ENCODE measurements at places on chromosomes 6 and 20.

GRCh38 chr6:2204272-2204671 lies 41.1 kb downstream of the GMDS start:
- no peak for DNase-seq

GRCh38 chr6:45599053-45599452 lies 221.3 kb upstream of the SUPT3H start:
- DNase-seq: no peak

DNA sequence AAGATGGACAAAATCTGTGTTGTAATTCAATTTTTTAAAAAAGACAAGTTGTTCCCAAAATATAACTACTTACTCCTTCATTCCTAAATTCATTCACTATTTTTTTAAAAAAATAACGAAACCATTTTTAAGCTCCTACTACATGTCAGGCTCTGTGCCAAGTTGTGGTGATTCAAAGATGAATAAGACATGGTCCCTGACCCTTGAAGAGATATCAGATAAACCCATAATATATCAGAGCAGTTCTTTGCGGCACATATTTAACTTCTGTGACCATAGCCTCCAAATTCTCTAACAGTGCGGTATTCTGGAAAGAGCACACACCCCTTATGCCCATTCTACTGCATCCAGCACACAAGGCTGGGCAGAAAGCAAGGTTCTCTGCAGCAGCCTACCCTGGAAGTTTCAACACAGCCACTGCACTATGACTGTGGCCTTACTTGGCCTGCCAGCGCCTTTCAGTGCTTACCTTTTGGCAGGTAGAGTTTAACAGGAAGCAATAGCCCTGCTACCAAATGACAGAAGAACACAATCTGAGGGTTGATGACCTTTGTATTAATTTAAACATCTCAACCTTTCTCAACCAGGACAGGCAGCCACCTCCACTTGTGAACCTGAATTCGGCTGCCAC lies 406.5 kb downstream of the BTBD9 start:
- no peak for DNase-seq

DNA sequence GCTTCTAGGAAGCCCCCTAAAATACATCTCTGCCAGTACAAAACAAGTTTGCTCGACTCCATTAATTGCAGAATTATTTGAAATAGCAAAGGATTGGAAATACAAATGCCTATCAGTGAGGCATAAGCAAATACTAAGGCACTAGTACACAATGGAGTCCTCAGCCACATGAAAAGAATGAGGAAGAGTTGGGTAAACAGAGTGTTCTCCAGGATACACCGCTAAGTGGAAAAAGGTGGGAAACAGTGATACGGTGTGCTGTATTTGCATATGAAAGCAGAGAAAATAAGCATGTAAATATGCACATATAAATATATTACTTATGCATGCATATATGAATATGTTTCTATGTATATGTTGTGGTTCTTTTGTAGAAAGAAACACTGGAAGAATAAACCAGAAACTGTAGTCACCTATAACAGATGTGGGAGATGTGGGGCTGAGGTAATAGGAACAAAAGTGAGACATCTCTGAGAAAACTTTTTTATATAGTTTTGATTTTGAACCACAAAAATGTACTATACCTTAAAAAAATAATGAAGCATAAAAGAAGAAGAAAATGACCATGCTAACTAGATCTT lies 143.4 kb upstream of the MYLIP start:
- no peak for DNase-seq

- DNase-seq: no peak
Observed at GRCh38 chr20:57891014-57891413, 181.2 kb upstream of the PMEPA1 start.

DNA sequence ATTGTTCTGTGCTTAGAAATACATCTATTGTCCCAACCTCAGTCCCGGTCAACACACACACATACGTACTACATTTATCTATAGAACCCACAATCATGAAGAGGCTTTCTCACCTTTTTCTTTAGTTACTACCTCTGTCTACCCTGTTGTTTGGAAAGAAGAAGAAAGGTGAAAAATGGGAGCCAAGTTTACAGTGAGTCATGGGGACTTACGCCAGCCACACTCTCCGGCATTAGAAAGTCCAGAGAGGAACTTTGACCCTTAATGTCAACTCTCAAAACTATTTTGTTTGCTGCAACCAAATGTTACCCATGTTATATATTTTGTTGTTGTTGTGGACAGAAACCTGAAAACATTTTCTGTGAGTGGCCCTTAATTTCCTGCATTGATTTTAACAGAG lies 259.1 kb downstream of the ZFAND3 start:
- no peak for DNase-seq

GRCh38 chr6:24910961-24911725 lies 24.6 kb downstream of the RIPOR2 start:
- no peak for DNase-seq

DNA sequence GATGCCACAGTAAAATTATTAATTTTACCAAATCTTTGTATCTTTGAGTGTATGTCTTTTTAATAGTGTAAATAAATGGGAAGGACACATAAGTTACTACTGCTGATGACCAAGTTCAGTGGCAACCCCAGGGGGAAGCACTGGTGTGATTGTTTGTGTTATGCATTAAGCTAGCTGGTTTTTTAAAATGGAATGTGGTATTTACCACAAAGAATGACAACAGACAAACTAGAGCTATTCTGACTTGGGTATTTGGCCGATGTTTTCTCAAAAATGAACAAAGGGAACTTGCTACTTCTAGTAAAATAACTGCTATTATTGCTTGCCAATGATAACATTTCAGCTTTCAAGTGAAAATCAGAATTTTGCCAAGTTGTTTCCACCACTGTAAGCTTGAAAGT lies 2.9 kb downstream of the FNDC1 start:
- DNase-seq: no peak

GRCh38 chr6:3277851-3278416 lies 19.2 kb downstream of the PSMG4 start:
- no peak for DNase-seq

DNA sequence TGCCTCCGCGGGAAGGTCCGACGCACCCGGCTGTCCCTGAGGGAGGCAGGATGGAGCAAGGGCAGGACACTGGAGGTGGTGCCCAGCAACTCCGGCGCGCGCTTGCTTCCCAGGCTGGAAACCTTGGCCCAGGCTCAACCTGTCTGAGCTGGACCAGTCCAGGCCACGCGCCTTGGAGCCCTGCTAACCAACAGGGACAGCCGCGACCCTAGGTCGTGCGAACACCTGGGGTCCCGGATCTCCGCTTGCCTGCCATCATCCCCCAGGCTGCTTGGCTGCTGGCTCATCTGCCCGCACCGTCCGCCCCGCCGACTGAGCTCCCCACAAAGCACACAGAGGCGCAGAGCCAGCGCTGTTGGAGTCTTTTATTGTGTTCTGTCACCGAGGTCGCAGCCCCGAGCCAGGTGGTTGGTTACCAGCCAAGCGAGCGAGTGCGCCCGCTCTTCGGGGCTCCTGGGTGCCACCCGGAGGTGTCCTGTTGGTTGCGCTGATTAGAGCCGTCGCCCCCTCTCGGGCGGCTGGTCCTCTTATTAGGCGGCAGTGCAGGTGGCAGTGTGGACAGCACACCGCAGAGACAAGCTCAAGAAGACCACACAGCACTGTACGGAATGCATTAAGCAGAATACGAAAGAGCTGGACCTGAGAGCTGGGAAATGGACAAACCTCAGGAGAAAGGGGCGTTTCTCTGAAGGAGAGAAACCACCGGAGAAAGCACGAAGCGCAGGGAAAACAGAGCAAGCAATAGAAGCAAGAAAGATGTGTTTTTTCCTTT lies 3.8 kb downstream of the COL12A1 start:
- no peak for DNase-seq

Measured in esophagus squamous epithelium (tissue), 5 donors.